ENCODE measurements at places on chromosomes 2 and 18. TPM values are rescaled to one million over a fixed set of nuclear protein-coding genes. Genes with fewer than 3 reads are reported as not detected.

- DNase-seq, result no peak
Observed at GRCh38 chr2:157559061-157559460, 69.6 kb downstream of the ACVR1C start.

The FIGLA gene
- total RNA-seq, result not detected

The GALNT13 gene
- 0.15 TPM for total RNA-seq

GRCh38 chr18:28115149-28115550, 61.8 kb downstream of the CDH2 start:
- no peak for DNase-seq

The POTEE gene
- not detected for total RNA-seq

The HYCC2 gene
- total RNA-seq, result 12.7 TPM

DNA sequence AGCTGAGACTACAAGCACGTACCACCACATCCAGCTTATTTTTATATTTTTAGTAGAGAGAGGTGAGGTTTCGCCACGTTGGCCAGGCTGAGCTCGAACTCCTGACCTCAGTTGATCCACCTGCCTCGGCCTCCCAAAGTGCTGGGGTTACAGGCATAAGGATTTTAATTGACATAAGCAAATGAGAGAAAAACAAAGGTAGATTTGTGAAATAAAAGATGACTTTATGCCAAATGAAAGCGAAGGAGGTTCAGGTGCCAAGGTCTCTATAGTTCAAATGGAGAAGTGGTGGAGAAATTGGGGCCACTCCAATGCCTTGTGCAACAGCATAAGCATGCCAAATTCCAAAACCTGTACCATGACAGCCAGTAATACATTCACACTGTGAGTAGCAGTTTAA, 180.6 kb downstream of the MREG start:
- no peak for DNase-seq

DNA sequence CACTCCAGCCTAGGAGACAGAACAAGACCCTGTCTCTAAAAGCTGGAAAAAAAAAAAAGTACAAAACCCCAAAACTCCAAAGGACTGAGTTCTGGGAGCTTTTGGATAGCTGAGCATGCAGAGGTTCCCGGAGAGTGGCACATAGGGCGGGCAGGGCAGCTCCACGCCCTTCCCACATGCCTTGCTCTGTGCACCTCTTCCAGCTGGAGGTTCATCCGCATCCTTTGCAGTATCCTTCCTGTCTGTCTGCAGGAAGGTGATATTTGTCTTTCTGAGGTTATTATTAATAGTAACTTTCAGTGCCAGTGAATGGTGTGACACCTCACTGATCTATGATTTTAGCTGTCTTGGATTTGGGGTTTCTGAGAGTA, 70.2 kb downstream of the INPP4A start:
- no peak for DNase-seq

- DNase-seq, result no peak
Observed at GRCh38 chr18:58867281-58867961, 2.7 kb downstream of the ZNF532 start.

DNA sequence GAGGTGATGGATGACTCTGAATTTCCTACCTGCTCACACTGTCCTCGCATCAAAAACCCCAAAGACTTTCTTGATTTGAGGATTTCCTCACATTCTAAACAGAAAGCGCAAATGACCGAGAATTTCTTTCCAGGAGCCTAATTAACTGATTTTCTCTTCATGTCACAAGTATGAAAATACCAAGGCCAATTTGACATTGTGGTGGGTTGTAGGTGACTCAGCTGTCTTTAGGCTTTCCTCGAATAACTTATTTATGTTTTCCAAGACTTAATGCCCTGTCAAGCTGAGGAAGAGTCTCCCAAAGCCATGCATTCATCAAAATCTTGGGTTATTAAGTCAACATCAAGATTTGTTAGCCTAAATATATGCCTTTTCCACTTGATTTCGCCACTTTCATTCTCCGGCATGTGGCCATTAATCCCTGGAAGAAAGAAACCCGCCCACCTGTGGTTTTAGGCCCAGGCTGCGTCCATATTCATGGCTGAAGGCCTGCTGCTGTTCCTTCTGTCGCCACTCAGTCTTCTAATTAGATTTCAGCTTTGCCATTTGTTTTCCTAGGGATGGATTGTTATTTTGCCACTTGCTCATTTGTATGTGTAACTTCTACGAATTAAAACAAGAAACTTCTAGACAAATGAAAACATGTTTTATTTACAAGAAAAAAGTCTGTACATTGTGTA, 84.9 kb downstream of the ST6GAL2 start:
- no peak for DNase-seq

DNA sequence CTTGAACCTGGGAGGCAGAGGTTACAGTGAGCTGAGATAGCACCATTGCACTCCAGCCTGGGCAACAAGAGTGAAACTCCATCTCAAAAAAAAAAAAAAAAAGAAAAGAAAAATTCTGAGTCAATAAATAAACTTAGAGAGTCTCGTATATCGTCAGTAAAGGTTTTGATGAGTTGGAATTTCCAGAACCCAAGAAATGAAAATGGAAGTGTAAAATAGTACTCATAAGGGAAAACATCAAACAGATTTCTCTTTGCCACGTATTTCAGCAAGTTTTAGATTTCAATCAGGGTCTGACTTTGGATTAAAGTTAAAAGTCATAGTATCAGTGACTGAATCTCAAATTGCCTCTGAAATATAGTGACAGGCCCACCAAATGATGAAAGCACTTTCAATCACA, 71.4 kb upstream of the SPOPL start:
- DNase-seq, result no peak

The COL4A3 gene
- total RNA-seq, result 4.5 TPM

DNA sequence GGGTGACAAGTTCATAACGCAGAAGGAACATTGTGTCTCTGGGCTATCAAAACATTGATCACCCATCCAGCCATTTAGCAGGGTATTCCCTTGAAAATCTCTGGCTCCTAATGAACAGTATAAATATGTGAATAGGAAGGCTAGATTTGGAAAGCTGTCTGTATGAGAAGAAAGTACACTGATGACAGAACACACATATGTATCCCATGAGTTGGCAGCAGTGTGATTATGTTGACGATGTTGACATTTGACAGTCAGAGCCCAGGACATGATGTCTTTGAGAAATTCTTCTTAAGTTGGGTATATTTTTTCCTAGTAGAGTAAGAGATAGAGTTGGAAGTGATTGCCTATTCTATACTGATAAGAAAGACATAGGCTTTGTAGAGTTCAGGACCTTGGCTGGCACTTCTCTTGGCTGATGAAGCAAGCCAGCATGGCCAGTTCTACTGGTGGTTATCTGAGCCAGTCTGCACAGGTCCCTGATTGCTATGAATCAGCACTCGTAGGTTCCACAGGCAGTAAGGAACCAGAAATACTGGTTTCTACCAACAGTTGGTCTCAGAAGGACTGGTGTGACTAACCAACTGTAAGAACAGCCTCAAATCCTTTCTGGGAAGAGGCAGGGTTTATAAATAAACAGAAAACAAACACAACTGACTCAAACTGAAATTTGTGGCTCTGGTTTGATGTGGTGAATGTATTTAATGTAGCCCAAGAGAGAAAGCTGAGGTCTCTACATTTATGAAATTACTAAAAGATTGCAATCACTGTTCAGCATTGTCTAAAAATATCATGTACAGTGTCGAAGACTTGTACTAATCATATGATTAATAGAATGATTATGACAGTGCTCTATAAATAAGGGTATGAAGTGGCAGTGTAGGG, 43.9 kb upstream of the RAPH1 start:
- DNase-seq, result no peak

- DNase-seq, result no peak
Observed at GRCh38 chr2:24493713-24494112, 2.7 kb downstream of the NCOA1 start.

The SPATA3 gene
- total RNA-seq, result not detected

- no peak for DNase-seq
Observed at GRCh38 chr2:108171657-108172056, 68.1 kb upstream of the SULT1C3 start.

DNA sequence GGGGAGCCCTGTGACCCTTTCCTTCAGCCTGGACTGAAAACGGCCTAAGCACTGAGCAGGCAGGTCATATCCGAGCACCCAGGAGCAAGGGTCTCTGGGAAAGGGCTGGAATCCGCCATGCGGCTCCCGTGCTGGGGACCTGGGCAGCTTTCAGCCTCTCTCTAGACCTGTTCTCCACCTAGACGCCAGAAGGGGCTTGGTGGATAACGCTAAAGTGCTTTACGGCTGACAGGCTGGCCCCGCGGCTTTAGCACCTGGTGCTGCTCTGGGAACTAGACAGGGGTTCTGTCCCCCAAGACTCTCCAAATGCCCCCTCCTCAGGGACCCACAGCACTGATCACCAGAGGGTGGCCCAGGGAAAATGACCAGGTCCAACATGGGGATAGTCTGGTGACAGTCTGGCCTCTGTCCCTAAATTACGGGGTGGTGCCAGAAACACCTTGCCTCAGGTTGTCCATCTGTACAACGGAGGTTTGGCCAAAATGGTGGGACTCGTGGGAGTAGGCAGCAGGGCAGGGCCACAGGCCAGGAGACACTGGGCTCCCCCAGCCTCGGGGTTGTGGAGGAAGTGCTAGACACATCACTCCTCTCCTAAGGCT, 13.0 kb downstream of the SDC1 start:
- no peak for DNase-seq

DNA sequence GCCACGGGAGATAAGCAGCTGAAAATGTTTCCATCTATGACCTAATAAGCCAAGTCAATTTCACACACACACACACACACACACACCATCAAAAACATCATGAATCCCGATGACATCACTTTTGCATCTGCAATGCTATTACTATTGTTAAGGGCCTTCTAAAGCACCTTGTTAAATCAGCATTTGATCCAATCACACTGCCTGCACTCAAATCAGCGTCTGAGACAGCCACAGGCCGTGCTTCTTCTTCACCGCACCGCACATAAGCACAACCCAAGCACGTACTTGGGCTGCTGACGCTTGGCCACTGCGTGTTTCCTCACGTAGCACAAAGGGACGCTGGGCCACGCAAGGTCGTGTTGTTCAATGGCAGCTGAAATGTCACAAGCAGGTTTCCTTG, 15.8 kb upstream of the MTCL1 start:
- no peak for DNase-seq

- DNase-seq, result no peak
Observed at GRCh38 chr2:55025627-55026026, 24.6 kb downstream of the RTN4 start.

- no peak for DNase-seq
Observed at GRCh38 chr18:25759111-25759510, 331.3 kb downstream of the SS18 start.

The BMP10 gene
- total RNA-seq, result 0.25 TPM

The GLI2 gene
- total RNA-seq, result 2.1 TPM

DNA sequence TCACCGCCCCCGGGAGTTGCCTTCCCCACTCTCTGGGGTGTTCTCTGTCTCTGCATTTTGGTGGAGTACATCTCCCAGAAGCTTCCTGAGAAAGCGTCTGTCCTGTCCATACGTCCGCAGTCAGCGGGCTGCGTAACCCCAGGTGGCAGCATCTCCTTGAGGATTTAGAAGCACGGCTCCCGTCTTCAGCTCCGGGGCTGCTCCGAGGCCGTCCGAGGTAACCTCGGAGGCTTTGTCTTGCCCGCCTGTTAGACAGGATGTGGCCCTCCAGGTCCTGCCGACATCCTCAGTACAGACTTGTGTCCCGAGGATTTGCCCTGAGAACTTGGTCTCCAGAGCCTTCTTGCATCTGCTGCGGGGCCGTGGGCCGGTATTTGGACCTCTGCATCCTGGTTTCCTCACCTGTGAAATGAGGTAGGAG, 58.4 kb downstream of the CTDP1 start:
- no peak for DNase-seq

- no peak for DNase-seq
Observed at GRCh38 chr2:175064797-175065196, 59.6 kb upstream of the CHN1 start.

The RAB11FIP5 gene
- 19.4 TPM for total RNA-seq

- no peak for DNase-seq
Observed at GRCh38 chr2:101113441-101114267, 37.5 kb downstream of the TBC1D8 start.

DNA sequence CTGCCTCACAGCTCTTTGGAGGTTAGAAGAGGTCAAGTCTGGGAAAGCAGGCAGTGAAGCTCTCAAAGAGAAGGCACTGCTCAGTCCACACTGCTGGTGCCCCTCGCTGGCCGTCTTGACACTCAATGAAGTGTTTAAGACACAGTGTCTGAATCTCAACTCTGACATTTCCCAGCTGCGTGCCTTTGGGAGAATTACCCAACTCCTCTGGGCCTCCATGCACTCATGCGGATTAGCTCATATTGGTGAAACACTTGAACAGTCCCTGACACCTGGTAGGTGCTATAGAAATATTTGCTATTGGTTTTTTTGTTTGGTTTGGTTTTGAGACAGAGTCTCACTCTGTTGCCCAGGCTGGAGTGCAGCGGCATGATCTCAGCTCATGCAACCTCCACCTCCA, 281.0 kb downstream of the SRBD1 start:
- no peak for DNase-seq

The OBSL1 gene
- total RNA-seq, result 190 TPM

DNA sequence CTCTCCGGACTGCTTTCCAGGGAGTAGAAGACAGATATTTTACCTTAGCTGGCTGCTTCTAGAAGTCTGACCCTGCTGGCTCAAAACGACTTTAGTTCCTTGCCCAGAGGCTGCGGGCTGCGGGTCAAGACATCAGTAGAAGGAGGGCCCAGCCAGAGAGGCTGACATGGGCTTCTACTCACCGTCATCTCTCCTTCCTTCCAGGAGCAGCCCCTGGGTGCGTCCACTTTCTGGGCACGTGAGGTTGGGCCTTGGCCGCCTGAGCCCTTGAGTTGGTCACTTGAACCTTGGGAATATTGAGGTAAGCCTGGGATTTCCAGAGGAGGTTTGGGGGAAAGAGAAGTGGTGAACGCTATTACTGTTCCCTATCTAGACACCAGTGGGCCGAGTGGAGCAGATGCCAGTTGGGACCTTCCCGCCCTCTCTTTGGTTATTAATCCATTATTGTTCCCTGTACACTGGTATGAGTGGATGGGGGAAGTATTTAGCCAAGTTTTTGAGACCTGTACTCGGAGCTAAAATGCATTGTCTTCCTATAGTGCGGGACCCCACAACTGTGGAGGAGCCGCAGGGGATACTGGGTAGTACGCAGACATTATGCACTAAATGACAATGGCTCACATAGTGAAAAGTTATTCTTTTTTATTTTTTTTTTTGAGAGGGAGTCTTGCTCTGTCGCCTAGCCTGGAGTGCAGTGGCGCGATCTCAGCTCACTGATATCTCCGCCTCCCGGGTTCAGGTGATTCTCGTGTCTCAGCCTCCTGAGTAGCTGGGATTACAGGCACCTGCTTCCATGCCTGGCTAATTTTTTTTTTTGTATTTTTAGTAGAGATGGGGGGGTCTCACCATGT, 26.3 kb upstream of the CASP8 start:
- DNase-seq, result no peak

The ITSN2 gene
- total RNA-seq, result 52.7 TPM

GRCh38 chr2:231356466-231356844, 39.1 kb upstream of the B3GNT7 start:
- DNase-seq, result no peak

- no peak for DNase-seq
Observed at GRCh38 chr2:223026357-223027110, 25.5 kb upstream of the KCNE4 start.

The EMX1 gene
- not detected for total RNA-seq

GRCh38 chr2:96816836-96817702, 1.0 kb downstream of the CNNM3 start:
- no peak for DNase-seq
